Skin of body (tissue), 3 donors: ENCODE measurements at places on chromosomes 2 and 18. TPM values are rescaled to one million over a fixed set of nuclear protein-coding genes. Genes with fewer than 3 reads are reported as not detected.

The HOXD8 gene
- total RNA-seq: 17.0 TPM

The BMP10 gene
- not detected for total RNA-seq

The FEV gene
- not detected for total RNA-seq

- DNase-seq: no peak
Measured at GRCh38 chr2:205769879-205770278, 87.6 kb downstream of the NRP2 start.

DNA sequence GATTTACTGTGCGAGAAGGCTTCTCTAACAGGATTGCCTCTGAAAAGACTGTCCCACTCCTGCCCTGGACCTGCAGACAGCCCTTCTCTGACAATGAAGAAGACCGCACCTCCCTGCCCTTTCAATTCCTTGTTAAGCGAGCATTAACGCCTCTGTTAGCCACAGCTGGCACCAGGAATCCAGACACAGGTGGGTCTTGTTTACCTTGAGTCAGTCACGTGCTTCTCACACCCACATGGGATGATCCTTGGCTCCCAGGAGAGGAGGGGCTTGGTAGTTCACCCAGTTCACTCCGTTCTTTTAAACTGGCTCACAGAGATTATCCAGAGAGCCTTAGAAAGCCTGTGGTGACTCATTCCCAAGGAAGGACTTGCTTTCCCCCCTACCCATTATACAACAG, 410.5 kb upstream of the MEIS1 start:
- DNase-seq: no peak

DNA sequence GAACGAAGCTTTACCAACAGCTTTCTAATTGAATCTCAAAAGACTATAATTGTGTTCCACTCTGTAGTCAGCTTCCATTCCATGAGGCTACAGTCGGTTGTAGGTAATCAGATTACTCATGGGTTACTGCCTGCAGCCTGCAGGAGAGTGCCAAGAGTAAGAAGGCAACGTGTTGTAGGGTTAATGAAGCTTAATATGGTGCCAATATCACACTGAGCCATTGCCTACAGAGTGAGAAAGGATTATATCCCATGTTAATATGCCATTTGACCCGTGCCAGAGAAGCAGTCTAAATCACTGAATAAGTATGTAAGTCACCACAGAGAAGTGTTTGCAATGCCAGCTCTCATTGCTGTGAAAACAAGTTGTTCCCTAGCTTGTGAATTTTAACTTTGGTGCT, 734.5 kb upstream of the ACVR2A start:
- DNase-seq: no peak

GRCh38 chr2:157900684-157901083, 24.6 kb upstream of the ACVR1 start:
- DNase-seq: no peak

DNA sequence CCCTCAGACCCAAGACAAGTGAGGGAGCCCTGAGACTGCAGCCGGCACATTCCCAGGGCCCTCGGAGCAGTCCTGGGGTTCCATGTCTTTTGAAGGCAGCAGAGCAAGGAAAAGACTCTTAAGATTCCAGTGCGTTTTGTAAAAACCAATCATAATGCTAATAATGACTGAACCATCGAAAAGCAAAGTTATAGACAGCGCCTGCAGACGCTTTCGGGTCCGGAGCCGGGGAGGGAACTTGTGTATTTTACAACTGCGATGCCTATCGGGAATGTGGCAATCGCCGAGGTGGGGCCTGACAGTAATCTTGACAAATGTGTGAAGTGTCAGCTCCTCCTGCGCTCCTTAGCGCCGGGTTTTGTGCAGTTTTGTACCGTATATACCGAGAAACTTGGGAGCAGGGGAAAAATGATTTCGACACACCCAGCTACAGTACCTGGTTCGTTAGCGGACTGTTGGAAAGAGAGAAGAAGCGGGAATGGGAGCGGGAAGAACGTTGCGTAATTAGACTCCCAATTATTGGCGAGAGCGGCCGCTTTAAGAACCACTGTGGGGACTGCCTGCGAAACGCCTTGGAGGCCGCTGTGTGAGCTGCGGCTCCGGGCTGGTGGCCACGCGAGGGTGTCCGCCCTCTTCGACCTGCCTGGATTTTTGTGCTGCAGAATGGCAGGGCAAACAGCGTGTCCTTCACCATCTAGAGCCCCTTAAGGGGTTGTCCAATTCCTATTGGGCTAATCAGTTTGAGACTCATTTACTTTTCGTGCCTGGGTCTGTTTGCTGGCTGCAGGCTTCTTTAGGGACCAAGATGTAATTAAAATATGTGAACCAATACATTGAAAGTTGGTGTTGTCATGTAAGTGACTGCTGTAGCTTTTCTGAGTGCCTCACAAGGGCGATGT, 2.4 kb downstream of the EPAS1 start:
- DNase-seq: no peak
